ENCODE measurements at places on chromosomes 7 and 10. TPM values are rescaled to one million over a fixed set of nuclear protein-coding genes. Genes with fewer than 3 reads are reported as not detected.

Gene OR13A1
- not detected for total RNA-seq

Gene IKZF1
- total RNA-seq, result not detected

Gene CTAGE6
- 1.1 TPM for total RNA-seq

Gene ACBD7
- total RNA-seq, result 0.83 TPM

Gene GIMAP8
- total RNA-seq, result 0.07 TPM
